ENCODE measurements at places on chromosomes 3 and 15. TPM values are rescaled to one million over a fixed set of nuclear protein-coding genes. Genes with fewer than 3 reads are reported as not detected.

DNA sequence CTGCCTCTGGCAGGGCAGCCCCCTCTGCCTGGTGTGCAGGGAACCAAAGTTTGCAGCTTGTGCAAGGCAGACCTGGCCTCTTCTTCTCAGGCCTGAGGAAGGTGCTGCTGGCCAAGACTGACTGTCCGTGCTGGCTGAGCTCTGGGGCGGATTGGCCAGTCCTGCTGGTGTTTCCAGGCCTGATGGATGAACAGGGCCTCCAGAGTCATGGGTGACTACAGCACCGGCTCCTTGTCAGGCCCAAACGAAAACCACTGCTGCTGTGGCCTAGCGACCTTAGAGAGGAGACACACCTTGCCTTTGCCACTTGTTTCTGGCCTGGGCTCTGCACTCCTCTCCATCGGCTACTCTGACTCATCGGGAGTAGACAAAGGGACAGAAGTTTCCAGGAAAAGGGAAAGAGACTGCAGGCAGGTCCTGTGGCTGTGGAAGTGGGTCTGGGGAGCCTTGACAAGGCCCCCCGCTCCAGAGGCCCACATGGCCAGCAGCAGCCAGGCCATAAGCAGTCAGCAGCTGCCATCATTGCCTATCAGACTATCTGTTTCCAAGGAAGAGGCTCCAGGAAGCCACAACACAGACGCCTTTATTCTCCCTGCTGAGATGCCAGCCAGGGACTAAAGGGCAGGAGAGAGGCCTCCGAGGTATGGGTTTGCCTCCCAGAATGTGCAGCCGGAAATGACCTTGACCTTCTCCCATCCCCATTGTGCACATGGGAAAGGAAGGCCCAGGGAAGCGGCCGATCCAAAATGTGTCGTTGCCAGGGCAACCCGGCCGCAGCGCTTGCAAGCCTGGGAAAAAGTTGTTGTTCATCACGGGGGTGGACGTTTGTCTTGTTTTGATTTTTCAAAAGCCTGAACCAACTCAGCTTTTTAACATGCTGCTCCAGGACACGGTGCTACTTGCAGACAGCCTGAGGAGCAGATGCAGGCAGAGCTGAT, 160.5 kb downstream of the CHSY1 start:
- DNase-seq = peak; percentile 72

The GP5 gene
- not detected for total RNA-seq

The NOX5 gene
- total RNA-seq = 1.1 TPM

The TTC21A gene
- 0.69 TPM for total RNA-seq

The C2CD4A gene
- total RNA-seq = not detected

GRCh38 chr3:126083913-126084767, at the start of gene SLC41A3:
TSS of gene SLC41A3 (minus strand) at chr3:126084124. CDS start at chr3:126068219, 15,905 bp downstream.
- DNase-seq = peak; percentile 90

GRCh38 chr3:72380193-72380592, 468.1 kb downstream of the SHQ1 start:
- DNase-seq = peak; percentile 10

DNA sequence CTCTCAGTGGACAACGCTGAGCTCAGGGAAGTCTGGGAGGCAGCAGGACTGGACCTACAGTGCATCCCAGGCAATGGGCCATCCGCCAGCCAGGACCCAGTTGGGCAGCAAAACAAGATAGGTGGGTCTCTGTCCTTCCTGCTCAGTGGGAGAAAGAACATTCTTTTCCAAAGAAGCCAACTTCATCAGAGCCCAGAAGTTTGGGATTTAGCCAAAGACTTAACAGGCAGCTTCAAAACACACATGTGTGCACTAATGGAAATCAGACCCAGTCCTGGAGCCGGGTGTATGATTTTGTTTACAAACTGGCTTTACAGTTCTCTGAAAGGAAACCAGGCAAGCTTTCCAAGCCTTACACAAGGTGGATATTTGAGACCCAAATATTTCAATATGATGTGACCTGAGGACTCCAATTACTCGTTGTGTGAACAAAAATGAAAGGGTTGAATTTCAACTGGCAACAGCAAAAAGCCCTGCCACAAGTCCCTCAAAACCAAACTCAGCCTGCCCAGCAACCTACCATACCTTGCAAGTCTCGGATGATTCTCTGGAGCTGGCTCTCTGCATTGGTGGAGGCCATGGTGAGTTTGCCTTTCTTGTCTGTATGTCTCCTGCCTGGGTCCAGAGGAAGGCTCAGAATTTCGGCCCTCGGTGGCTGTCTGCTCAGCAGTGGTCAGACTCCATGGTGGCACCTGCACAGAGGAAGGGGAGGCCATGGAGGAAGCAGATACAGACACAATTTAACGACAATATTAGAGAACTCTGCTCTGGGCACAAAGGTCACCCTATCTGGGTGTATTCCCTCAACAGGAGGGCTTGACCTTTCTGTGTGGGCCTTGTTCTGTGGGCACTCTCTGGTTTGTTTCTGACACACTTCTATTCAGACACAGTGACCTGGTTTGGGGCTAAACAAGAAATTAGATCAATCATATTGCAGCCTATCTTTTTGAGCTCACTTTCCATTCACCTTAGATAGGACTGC, 11.0 kb downstream of the FYCO1 start:
- DNase-seq = no peak

GRCh38 chr15:32935139-32935538, 217.3 kb downstream of the GREM1 start:
- no peak for DNase-seq

DNA sequence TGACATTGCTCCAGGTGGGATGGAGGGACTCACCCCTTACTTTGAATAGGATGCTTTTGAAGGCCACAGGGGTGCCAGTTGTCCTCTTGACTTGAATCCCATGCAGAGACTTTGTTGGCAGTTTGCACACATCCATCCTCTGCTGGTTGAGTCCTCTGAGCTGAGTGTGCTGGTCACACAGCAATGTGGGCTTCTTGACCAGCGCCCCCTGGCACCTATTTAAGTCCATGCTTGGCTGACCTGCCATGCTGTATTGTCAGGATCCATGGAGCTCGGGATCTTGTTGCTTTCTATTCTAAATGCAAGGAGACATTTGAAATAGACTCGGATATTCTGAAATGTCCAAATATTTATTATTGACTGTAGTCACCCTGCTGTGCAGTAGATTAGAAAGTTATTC, 19.8 kb downstream of the RAB7A start:
- DNase-seq = no peak

DNA sequence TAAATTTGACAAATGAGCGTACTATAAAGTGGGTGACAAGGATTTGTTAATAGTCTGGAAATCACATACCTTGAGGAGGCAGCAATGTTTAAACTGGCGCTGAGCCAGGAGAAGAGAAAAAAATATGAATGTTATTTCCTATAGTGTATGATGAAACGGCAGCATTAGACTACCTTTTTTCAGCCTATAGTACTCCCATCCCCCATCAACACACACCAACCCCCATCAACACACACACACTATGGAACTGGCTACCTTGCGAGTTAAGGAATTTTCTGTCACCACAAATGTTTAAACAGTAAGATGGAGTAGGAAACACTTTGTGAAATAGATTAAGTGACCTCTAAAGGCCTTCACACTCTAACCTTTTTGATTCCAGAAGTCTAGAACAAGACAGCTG, 46.8 kb upstream of the ZCWPW2 start:
- no peak for DNase-seq

- DNase-seq = peak; percentile 91
Measured at GRCh38 chr3:42061713-42062380, 29.3 kb upstream of the TRAK1 start.

The NAALADL2 gene
- 0.63 TPM for total RNA-seq

DNA sequence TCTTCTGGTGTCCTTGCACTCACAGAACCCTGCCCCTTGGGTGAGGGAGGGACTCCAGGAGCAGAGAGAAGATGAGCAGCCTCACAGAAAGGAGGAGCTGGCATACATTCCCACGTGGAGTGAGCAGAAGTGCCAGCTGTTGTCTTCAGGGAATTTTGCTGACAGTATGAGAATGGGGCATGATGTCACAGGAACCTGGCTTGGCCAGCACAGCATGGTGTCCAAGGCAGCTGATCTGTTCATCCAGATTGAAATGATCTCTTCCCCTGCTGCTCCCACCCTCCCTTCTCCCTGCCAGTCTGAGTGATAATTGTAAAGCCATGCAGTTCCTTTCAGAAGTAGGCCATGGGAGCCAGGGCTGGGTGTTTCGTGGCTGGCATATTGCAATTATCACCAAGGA, 53.3 kb downstream of the GJD2 start:
- DNase-seq = no peak

DNA sequence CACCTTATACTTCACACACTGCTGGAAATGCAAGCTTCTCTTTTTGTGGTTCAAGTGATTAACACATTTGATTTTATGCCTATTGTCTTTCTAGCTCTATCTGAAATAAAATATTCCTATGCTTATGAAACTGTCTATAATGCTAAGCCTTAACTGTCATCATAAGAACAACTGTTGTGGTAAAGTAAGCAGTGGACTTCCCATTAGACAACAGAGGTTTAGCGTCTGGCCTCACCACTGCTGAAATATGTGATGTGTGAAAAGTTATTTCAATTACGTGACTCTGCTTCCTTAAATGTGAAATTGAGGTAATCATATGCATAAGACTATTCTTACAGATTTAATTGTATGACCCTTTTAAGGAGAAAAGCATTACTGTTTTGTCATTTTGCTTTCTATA, 140.2 kb upstream of the LYSMD4 start:
- DNase-seq = no peak

- no peak for DNase-seq
Measured at GRCh38 chr3:54355800-54356199, 233.4 kb downstream of the CACNA2D3 start.

GRCh38 chr3:30600572-30600971, 5.8 kb upstream of the TGFBR2 start:
- no peak for DNase-seq

The SERINC4 gene
- 0.13 TPM for total RNA-seq

DNA sequence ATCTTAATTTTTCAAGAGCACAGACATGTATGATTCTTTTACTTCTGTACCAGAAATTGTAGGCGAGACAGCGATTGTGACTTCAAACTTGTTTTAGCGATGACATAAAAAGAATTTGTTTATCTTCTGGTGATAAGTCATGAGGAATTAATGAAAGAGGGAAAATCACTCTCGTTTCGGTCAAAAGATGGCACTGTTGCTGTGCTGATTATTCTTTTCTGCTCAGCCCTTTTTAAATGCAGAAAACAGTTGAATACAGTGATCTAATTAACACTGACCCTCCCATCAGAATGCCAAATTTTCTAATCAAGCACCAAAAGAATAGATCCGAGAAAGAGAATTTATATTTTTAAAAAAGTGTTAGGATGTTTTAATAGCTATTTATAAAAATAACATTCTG, 52.6 kb downstream of the NSUN3 start:
- DNase-seq = peak; percentile 58

The CLDN16 gene
- not detected for total RNA-seq

The CA12 gene
- total RNA-seq = 15.0 TPM

DNA sequence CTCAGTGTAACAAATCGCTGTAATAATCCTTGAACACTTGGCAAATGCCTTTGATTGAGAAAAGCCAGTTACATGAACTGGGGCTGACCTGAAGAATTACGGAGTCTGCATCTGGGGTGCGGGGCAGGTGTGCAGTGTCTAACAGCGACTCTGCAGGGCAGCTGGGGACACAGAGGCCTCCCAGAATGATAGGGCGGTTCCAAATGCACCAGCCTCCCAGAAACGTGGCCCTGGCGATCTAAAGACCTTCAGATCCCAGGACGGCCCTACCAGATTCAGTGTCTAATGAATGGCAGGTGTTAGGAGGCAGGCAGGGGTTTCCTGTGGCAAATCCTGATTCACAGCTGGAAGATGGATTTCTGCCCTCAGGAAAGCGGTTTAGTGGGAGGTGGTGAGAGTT, 100.5 kb upstream of the RGMA start:
- no peak for DNase-seq

- no peak for DNase-seq
Measured at GRCh38 chr15:35064576-35065190, 20.4 kb downstream of the NANOGP8 start.

The SUSD5 gene
- total RNA-seq = 18.2 TPM

The CLDN18 gene
- total RNA-seq = not detected

GRCh38 chr3:179455954-179456353, 4.7 kb upstream of the GNB4 start:
- DNase-seq = no peak

GRCh38 chr3:169659096-169659819, 4.3 kb downstream of the MECOM start:
- DNase-seq = no peak

GRCh38 chr3:124784686-124785382, 54.6 kb downstream of the UMPS start:
- no peak for DNase-seq

DNA sequence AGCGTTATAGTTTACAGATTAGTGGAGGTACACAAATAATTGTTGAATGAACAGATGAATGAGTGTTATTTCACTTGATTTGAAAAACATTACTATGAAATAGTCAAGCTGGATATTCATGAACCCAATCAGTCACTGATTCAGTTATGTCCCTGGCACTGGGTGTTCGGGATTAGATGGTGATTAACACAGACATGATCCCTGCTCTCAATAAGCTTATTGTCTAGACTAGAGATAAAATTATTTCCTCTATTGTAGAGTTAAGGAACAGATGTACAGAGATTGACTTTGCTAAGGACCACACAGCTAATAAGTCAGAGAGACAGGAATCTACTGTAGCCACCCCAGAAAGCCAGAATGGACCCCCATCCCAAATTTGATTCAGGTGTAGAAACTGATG, 963 bp downstream of the GRAMD1C start:
- no peak for DNase-seq

DNA sequence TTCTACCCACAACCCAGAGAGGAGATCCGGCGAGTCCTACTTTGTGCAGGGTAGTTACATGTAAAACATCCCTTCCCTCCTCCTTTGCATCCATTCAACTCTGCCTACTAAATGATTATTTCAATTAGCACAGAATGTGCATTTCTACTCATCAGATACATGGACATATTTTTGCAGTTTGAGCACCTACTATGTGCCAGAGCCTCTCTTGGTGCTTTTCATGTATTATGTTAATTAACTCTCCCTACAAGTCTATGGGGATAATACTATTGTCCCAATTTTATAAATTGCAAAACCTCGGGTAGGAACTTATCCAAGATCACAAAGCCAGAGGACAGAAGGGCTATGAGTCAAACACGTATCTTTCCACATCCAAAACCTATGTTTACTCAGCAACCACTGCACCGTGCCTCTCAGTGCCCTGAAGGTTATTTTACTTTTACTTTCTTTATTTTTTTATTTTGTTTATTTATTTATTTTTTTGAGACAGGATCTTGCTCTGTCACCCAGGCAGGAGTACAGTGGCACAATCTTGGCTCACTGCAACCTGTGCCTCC, 432.8 kb downstream of the MAGI1 start:
- DNase-seq = no peak
